Stimulated activated CD4-positive, alpha-beta T cell treated with anti-CD3 and anti-CD28 coated beads, Interleukin-12 subunit alpha, Interleukin-12 subunit beta, amount 100 ng/mL, for 24 hours (primary cell): ENCODE measurements at places on chromosomes 5 and 9.

GRCh38 chr9:133522073-133522910 is 2.5 kb downstream of the MYMK start:
- no peak for DNase-seq

DNA sequence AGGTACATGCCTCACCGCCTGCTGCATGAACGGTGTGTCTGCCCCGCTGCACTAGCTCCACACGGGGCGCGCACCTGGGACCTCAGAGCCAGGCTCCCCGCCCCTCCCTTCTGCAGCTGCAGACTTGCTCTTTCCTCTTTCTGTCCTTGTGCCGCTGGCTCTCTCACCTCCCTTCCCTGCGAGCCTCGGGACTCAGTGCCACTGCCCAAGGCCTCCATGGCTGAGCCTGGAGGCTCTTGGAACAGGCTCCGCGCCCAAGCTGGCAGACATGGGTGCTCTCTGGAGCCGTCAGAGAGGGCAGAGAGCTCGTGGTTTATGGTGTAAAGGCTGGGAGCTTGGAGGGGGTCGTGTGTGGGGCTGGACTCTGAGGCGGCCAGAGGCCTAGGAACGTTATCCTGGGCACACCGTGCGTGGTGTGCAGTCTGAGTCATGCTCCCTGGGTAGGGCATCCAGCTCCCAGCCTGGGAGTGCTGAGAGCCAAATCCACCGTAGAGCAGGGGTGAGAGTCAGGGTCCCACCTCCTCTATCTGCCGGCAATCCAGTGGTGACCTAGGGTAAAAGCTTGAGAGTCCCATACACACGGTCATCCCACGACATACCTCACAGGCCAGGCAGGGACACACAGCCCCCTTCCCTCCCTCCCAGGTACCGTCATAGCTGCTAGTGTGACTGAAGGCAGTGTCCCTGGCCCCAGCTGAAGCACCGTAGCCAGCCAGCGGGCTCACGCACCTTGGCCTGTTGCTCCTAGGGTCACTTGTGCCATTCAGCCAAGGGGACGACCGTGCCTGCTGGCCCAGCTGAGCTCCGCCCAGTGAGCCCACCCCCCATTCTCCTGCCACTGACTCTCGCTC is 22.4 kb downstream of the GOLGA2 start:
- no peak for DNase-seq

- DNase-seq = peak; percentile 97
Measured at GRCh38 chr5:177497292-177498012, at the start of gene PDLIM7. PDLIM7 (minus strand) TSS chr5:177497604; CDS start chr5:177496512, 1,092 bp downstream.

DNA sequence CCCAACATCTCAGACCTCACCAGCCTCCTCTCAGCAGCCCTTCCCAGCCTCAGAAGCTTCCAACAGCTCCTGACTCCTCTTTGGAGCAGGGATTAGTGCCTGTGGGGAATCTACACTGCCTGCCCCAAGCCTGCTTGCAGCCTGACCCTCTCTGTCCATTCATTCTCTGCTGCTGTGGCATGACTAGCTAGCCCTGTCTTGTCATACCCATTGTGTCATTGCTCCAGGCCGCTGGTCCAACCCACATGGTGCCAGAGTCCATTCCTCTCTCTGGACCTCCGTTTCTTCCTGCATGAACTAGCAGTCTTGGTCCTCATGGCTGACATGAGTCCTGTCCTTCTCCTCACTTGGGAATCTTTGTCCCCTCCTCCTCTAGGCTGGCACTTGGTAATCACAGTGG is 12.8 kb upstream of the RXRA start:
- no peak for DNase-seq

- DNase-seq = no peak
Measured at GRCh38 chr9:107106416-107106815, 176.7 kb upstream of the RAD23B start.
